Stimulated activated CD4-positive, alpha-beta T cell treated with anti-CD3 and anti-CD28 coated beads, Interleukin-1b, Interleukin-23, amount 100 ng/mL, for 1 hour (primary cell): ENCODE measurements at places on chromosomes 6 and 20.

DNA sequence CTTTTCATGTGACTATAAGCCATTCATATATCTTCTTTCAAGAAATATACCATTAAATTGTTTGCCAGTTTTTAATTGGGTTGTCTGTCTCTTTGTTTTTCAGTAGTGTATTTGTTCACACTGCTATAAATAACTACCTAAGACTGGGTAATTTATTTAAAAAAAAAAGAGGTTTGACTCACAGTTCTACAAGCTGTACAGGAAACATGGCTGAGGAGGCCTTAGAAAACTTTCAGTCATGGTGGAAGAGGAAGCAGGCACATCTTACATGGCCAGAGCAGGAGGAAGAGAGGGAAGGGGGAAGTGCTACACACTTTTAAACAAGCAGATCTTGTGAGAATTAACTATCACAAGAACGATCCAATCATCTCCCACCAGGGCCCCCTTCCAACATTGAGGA is 255.3 kb downstream of the EPM2A start:
- no peak for DNase-seq

- DNase-seq: no peak
Measured at GRCh38 chr6:77986380-77987034, 333.7 kb downstream of the MEI4 start.

- no peak for DNase-seq
Measured at GRCh38 chr20:52529826-52530225, 338.2 kb upstream of the ZFP64 start.

DNA sequence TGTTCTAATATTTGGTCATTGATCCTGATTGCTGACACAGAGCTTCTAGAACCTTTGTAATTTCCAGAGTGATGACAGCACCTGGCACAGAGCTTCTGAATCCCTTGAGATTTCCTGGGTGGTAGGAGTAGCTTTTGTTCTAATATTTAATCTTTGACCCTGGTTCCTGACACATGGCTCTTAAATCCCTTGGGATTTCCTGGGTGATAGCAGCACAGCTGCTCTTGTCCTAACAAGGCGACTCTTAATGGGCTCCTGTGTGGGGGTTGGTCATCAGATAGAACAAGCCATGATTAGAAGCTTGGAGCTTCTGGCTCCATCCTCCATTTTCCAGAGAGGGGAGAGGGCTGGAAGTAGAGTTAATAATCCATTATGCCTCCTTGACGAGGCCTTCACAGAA is 18.4 kb downstream of the GMPR start:
- DNase-seq: no peak

- no peak for DNase-seq
Measured at GRCh38 chr6:119493980-119494379, 144.4 kb upstream of the MAN1A1 start.

GRCh38 chr6:107821591-107821990 is 2.5 kb downstream of the SCML4 start:
- DNase-seq: no peak

DNA sequence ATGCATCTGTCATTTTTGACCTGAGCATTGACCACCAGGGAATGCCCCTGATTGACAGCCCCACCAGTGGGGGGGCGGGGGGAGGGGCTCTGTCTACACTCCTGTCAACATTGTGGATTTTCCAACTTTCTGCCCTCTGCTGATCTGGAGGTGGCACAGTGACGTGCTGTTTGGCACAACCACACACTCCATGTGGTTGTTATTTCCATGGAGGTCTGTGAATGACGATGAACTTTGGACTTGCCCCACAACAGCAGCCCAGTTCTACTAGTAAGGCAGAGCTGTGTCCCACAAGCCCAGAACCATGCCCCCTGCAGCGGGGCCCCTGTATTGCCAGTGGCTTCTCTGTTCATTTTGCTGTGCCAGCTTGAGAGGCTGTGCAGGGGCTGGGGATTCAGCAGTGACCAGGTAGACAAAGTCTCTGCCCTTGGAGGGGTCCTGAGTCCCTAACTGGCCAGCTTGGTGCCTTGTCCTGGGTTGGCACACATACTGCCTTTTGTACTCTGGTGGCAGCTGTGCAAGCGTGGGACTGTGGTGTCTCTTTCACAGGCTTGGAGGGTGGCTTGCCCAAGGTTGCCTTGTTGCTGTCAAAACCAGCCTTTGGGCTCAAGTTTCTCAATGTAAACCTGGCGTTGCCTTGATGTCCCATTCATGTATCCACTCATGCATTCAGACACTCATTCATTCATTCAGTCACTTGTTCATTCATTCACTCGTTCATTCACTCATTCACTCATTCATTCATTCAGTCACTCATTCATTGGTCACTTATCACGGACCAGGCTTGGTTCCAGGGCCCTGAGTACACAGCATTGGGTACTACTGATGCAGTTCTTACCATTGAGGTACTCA is 108.5 kb downstream of the SYCP2 start:
- DNase-seq: no peak

GRCh38 chr6:15911753-15912504 is 217.0 kb upstream of the MYLIP start:
- DNase-seq: no peak

GRCh38 chr6:139124887-139125672 is 9.8 kb upstream of the HECA start:
- peak; percentile 45 for DNase-seq

GRCh38 chr6:150576651-150577226 is 22.9 kb upstream of the PLEKHG1 start:
- DNase-seq: no peak

DNA sequence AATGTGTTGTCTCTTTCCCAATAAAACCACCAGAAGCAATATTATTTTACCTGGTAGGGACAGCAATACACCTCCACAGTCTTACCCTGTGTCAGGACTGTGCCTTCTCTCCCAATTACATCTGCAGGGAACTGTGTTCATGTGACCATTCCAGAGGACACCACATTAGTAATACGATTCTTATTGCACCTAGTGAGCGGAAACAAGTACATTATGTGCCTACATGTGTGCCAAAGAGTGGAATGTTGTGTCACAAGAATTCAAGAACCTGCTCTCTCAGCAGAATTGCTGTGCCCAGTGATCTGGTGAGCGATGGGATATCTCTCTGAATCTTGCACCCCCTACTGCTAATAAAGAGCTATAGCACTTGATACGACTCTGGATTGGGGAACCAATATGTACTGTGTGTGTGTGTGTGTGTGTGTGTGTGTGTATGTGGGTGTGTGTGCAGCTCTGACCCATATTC is 57.4 kb upstream of the FOXC1 start:
- no peak for DNase-seq

DNA sequence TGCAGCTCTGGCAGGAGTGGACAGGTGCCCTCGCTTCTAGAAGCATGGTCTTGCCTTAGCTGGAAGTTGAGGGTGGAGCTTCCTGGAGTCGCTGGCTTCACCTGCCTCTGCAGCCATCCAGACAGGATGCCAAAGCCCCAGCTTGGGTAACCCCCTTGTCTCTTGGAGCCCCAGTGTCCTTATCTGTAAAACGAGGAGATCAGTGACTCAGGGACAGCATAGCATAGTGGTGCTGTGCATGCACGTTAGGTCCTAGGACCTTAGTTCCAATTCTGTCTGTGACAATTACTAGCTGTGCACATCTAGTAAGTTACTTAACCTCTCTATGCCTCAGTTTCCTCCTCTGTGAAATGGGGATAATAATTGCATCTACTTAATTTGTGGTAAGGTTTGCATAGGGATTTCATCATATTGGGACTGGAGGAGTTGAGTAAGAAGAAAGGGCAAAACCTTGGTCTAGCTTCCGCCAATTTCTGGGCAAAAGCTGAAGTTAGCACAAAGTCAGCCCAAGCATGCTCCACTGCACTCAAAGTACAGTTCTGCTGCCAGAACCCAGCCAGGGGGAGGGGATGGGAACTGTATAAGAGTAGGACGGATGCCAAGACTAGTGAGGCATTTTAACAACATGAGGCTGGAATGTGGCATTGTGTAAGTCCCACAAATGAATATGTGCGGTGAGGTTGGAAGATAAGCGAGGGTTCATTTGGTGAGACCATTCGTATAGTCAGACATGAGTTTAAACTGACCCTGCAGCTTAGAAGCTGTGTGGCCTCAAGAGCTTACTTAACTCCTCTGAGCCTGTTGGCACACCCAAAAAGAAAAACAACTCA is 24.5 kb downstream of the TOX2 start:
- no peak for DNase-seq

GRCh38 chr20:23013429-23013828 is 21.7 kb upstream of the SSTR4 start:
- no peak for DNase-seq

GRCh38 chr6:109486068-109486467 is 3.0 kb upstream of the ZBTB24 start:
- DNase-seq: no peak

DNA sequence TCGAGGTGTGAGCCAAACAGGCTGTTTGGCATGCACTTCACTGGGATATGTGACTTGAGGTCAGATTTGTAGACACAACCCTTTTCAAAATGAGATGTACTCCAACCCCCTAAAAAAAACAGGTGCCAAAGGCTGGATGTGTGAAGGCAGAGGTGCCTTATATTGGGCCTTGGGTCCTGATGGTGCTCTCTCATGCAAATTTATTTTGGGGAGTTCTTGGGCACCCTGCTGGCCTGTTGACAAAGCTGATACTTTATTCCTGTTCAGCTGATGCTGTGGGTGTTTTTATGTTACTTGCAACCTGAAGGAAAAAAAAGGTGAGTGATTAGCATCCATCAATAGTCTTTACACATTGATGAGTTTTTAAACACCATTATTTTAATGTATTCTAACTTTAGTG is 121.5 kb downstream of the DNAH8 start:
- DNase-seq: no peak

- no peak for DNase-seq
Measured at GRCh38 chr6:110875548-110876169, 1.1 kb downstream of the AMD1 start.

DNA sequence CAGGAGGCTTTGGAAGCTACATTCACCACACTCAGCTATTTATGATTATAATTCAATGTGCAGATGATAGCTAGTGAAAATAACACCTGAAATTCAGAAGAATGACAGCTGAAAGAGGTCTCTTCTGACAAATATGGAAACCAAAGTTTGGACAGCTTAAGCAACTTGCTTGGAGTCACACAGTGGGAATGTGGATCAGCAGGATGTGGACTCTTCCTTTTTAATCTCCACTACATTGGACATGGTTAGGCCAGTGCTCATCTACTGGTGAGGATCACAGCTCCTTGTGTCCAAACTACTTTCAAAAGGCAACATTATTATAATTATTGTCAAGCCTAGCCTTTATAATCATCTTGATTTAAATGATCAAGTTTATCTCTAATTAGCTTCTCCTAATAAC is 10.4 kb downstream of the TRAPPC3L start:
- no peak for DNase-seq

- no peak for DNase-seq
Measured at GRCh38 chr6:139133262-139134063, 1.4 kb upstream of the HECA start.

DNA sequence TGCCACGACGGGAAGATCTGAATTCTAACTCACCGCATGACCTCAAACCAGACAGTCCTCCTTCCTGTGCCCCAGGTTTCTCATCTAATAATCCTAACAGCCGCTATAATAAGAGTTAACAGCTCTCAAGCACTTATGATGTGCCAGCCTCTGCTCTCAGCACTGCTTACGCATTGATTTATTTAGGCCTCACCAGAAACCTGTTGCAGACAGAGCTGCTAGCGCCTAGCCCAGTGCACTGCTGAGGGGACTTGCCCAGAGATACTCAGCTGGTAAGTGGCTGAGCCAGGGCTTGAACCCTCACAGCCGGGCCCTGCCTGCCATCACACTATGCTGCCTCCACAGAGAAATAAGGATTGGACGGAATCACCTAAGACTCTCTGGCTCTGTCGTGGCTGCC is 37.7 kb downstream of the GRM4 start:
- no peak for DNase-seq

GRCh38 chr6:160792708-160793107 is 90.7 kb downstream of the PLG start:
- no peak for DNase-seq

GRCh38 chr6:148617530-148617929 is 129.3 kb upstream of the UST start:
- no peak for DNase-seq
